Vagina (tissue), 2 donors: ENCODE measurements at places on chromosomes 12 and 14.

GRCh38 chr14:58513272-58513671 lies 85.8 kb downstream of the KIAA0586 start:
- DNase-seq = no peak

DNA sequence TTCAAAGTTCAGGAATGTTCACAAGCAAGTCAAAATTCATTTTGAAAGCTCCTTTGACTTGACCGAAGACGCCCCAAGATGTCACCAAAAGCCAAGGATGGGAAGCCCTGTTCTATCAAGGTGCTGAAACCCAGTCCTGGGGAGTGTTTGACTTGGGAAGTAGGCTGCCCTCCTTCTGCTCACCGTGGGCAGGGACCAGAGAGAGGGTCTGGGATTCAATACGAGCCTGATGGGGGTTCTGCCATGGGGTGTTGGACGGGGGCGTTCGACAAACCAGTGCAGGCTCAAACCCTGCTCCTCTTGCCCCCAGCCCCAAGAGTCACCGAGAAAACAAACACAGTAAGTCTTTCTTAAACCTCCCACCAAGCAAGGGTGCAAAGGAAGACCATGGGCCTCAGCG lies 150.1 kb upstream of the DIO3 start:
- no peak for DNase-seq

DNA sequence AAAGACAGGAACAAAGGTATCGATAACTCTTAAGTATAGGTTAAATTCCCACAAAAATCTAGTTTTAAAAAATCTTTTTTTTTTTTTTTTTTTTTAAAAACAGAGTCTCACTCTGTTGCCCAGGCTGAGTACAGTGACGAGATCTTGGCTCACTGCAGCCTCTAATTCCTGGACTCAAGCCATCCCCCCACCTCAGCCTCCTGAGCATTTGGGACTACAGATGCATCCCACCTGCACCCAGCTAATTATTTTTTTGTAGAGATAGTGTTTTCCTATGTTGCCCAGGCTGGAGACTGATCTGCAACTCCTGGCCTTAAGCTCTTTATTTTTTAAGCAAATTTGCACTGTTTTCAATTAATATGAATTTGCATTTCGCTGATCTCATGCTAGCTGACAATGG lies 9.8 kb downstream of the PSEN1 start:
- no peak for DNase-seq

DNA sequence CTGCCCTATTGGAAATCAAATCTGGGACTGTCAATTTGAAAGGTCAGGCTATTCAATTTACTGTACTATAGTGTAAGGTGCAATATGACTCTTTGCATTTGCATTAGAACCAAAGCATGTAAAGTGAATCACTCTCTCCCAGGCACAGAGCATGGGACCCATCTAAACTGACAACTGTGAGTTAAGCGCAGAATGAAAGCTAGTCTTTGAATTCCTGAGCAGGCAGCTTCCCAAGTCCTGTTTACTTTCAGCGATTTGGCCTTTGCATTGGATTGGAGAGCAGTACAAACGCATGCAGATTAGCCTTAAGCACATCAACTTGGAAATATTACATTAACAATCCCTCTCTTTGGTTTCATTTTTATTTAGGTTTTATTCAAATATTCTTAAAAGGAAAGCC lies 74.6 kb downstream of the RERG start:
- DNase-seq = no peak

- DNase-seq = no peak
Observed at GRCh38 chr12:25482625-25483024, 70.5 kb downstream of the LMNTD1 start.

- DNase-seq = no peak
Observed at GRCh38 chr12:110640275-110641025, 26.5 kb downstream of the TCTN1 start.

- no peak for DNase-seq
Observed at GRCh38 chr14:93137864-93138263, 22.1 kb upstream of the ITPK1 start.

GRCh38 chr12:24991209-24992049 lies 42.5 kb upstream of the BCAT1 start:
- no peak for DNase-seq

DNA sequence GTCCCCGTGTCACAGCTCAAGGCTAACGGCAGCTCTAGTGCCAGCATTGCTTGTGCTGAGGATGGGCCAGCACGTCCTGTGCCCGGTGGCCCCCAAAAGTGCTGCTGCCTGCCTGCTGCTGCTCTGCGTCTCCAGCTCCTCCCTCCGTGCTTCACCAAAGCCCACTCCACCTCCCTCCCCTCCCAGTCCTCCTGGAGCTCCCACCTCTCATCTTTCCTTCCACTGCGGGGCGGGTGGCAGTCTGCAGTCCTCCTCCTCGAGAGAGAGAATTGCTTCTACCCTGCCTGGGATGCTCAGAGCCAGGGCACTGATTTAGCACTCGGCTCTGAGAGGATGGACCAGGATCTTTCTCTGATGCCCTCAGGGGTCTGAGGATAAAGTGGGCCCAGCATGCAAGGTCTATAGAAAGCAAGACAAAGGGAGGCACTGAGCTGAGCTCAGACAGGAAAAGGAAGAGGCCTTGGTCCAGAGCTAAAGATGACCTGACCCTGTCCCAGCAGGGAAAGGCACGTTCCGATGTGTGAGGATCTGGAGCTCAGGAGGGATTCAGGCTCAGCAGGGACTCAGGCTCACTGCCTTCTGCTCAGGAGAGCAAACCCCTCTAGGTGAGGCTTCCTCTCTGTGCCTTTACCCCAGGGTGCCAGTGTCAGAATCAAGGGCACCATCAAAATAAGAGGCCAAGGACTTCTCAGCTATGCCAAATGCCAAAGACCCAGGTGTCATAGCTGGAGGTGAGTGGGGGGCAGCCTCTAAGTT lies 113.1 kb upstream of the FKBP4 start:
- DNase-seq = peak; percentile 65

DNA sequence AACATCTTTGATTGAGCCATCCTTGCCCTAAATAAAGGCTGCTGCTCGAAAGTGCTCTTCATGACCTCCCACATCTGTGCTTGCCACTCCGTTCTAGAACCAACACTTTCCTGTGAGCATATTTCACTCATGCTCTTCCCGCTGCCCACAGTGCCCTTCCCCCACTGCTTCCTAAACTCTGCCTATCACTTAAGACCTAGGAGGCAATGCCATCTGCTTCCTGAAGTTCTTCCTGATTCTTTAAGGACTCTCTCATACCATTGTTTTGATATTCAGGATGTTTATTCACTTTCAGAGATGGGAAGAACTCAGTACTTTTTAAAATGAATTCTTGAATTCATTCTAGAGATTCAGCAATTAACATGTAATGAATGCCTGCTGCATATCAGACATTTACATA lies 49.9 kb downstream of the ZFYVE21 start:
- no peak for DNase-seq

DNA sequence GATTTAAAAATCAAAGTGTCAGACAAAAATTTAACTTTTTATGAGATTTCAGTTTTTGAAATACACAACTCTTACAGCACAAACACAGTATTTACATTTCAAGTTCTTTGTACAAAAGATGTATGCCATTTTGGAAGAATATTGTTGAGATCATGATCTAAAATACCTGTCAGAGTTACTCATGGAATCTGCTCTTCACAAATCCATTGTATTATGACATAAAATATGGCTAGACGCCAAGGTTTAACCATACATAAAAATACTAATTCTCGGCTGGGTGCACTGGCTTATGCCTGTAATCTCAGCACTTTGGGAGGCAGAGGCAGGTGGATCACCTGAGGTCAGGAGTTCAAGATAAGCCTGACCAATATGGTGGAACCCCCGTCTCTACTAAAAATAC lies 6.2 kb upstream of the SYCP3 start:
- no peak for DNase-seq

DNA sequence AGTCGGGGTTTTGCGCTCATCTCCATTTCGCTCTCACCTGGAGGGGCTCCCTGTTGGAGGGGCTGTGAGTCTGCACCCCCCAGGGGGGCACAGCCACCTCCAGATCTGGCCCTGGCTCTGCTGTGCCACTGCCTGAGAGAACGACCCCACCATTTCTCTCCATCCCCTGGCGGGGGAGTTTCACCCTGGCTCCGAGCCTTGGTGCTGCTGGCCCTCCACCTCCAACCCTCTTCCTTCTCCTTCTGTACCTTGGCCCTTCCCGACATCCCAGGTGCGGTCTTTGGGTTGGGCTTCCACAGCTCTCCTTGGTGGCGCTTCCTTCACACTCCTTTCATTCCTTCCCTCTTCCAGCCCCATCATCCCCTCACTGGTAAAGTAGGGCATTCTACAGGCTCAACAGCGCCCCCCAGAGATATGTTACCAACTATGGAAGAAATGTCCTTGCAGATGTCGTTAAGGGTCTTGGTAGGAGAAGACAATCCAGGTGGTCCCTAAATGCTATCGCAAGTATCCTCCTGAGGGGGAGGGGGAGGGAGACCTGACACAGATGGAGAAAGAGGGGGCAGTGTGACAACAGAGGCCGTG lies 16.3 kb downstream of the SERPINA1 start:
- DNase-seq = no peak

DNA sequence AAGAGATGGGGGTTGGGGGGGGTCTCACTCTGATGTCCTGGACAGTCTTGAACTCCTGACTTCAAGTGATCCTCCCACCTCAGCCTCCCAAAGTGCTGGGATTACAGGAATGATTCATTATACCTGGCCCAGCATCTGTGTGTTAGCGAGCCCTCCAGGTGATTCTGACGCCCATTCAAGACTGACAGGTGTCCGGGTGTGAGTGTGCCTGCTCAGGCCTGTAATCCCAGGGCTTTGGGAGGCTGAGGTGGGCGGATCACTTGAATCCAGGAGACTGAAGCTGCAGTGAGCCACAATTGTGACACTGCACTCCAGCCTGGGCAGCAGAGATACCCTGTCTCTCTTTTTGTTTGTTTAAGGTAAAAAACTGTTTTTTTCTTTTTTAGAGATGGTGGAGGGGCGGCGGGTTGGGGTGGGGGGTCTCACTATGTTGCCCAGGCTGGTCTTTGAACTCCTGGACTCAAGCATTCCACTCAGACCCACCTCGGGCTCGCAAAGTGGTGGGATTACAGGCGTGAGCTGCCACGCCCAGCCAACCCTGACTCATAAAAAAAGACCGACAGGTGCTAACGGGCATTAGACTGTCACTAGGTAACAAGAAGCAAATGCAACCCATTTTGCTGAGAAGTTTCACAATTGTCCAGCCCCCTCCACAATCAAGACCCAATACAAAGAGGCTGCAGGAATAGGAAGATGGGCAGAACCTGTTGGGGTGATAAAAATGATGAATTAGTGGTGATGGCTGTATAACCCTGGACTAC lies 4.7 kb downstream of the VSIG10 start:
- no peak for DNase-seq

DNA sequence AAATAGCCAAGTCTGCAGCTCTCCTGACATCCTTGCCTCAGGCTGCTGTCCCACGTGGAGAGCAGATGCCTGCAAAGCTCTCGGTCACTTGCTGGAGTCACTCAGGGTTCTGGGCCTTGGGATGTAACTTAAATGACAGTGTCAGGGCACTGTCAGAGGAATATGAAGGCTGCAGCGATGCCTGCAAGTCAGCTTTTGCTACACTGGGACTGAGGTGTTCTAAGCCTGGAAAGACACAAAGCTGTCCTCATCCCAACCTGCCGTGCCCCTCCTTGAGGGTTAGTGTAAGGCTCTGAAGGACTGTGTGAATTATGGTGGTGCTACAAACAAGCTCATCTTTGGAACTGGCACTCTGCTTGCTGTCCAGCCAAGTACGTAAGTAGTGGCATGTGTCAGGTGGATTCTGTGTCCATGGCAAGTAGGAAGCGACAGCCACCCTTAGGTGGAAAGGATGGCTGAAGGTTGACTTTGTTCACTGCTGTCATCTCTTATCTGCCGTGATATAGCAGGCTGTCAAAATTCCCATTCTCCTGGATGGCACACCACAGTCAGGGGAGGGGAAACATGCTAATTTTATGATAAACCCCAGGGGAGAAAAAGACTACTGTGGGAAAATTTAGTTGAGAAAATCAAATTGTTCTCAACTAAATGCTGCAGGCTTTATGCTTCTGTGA lies 79.9 kb downstream of the DAD1 start:
- no peak for DNase-seq

DNA sequence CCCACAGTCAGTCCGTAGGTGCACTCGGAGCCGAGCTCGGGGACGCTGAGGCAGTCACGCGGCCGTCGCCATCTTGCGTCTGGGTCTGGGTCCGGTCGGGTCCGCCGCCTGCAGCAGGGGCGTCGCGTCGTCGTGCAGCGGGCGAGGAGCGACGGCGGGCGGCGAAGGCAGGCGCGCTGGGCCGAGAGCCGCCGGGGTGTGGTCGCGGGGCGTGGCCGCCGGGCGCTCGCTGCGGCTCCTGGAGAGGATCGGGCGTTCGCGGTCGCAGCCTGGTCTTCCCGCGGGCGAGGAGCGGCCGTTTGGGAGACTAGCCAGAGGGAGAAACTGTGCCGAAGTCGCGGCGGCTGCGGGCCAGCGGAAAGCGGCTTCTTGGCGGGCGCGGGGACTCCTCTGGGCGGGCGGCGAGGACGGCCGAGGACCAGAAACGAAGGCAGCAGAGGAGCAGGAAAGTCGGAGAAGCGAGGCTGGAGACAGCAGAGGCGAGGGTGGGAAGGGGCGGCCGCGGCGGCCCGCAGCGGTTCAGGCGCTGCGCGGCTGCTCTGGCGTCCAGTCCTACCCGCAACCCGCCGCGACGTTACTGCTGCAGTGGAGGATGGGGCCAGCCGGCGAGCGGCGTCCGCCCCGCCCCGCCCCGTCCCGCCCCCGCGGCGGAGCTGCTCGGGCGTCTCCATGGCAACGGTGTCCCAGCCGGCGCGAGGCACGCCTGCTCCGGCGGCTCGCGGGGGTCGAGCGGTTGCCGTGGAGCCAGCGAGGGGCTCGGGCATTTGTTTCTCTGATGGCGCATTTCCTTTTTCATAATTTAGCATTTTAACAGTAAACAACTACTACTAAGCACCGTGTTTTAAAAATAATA lies at the start of gene PNMA1:
TSS of gene PNMA1 (minus strand) at position 582 of the 853 bp plus-strand sequence. CDS start 745 bp downstream, outside the sequence.
- DNase-seq = no peak
